ENCODE measurements at places on chromosomes 6 and 20.

GRCh38 chr20:64064145-64064698 is 1.2 kb downstream of the TCEA2 start:
- peak; percentile 84 for DNase-seq

GRCh38 chr6:154427446-154427845 is 70.8 kb upstream of the IPCEF1 start:
- DNase-seq, result no peak

- no peak for DNase-seq
Observed at GRCh38 chr6:136886091-136886490, 36.0 kb upstream of the SLC35D3 start.

- DNase-seq, result no peak
Observed at GRCh38 chr20:23436681-23437080, 2.8 kb upstream of the CSTL1 start.

DNA sequence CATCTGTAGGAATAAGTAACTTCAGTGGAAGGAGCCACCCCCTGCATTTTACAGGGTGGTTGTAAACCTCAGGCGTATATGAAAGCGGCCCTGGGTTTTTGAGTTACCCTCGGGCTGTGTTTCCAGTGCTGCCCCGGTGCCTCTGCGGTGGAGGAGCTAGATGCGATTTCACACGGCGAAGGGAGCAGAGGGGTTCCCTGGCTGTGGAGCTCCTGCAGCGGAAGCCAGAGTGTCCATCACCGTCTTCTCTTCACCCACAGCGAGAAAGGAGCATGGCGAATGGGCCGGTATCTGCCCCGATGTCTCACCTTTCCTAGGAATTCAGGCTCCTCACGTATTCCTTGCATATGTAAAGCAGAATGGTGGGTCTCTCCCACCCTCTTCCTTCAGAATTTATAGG is 253.6 kb downstream of the THBS2 start:
- DNase-seq, result no peak

DNA sequence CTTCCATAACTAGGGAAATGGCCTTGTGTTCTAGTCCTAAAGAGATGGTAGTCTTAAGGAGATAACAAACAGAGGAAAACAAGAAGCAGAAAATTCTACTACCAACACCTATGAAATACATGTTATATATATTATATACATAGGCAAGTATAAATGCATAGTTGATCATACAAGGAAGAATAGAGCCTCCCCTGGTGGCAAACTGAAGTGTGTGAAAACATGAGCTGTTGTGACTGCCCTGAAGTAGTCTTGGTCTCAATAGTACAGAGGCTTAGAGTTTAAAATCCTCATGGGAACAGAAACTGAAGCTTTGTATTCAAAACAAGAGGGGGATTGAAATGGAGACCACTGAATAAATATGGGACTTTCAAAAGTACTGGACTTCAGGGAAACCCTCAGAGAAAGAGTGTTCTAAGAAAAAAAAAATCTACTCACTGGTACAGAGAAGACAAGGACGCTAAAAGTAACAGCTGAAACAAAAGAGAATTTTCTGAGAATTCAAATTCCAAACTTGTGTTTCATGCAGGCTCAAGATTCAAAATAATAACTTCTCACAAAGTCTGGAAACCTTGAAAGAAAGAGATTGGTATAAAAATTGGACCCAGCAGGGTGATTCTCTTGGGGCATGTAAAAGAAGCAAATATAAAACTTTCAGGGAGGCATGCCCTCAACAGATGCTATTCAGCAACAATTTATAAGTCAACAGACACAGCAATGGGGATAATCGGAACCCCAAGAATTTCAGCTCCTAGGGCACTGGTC is 59.7 kb upstream of the SAMD3 start:
- no peak for DNase-seq

DNA sequence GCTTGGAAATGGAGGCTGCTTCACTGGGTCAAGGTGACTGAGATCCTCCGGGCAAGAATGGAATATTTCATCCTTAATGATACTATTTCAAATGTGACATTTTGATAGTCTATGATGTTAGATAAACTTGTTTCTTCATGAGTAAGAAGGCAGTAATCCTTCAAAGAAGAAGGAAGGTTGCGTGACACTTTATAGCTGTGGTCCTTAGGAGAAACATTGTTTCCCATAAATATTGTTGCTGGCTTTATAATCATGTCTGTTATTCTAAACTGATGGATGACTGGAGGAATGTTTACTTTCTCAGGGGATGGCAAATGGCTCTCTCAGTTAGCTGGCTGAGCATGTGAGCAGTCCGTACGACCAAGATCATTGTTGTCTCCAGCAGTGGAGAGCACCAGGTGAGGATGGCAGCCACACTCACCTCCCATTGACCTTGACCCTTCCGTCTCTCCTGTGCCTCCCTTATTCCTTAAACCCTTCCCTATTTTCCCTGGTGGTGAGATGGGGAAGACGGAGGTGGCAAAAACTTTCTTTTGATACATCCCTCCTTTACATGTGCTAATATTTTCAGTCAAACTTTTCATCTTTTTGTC is 171.2 kb upstream of the OLIG3 start:
- DNase-seq, result no peak

GRCh38 chr6:43814865-43815264 is 44.9 kb downstream of the VEGFA start:
- DNase-seq, result no peak

DNA sequence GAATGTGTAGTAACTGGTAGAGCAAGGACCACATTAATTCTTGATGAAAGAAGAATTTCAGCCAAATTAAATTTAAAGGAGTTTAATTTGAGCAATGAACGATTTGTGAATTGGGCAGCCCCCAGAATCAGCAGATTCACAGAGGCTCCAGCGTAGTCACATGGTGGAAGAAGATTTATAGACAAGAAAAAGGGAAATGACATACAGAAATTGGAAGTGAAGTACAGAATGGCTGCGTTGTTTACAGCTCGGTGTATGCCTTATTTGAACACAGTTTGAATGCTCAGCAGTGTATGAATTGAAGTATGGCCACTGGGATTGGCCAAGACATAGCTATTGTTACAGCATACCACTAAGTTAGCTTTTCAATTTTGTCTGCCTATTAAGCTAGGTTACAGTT is 173.6 kb upstream of the ARG1 start:
- DNase-seq, result no peak

GRCh38 chr6:146857980-146858347 is 259.2 kb downstream of the ADGB start:
- DNase-seq, result no peak

- DNase-seq, result no peak
Observed at GRCh38 chr6:152368751-152369624, 268.2 kb downstream of the SYNE1 start.

DNA sequence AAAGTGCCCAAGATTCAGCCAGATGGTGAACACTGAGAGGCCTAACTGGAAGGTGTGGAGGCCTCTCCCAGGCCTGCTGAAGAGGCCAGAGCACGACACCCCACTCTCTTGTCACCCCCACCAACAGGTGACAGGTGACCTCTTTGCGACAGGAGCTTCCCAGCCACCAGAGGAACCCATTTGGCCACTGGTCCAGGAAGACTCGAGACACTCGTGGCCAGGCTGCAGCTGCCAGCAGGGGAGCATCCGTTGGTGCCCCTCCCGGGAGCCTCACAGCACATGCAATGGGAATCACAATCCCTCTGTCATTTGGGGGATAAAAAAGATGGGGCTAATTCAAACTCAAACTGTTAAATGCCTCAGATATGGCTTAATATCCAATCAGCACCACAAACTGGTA is 163.4 kb downstream of the INSM1 start:
- no peak for DNase-seq

Measured in HTR-8/SVneo (cell line).